ENCODE measurements at places on chromosomes 6 and 20.

DNA sequence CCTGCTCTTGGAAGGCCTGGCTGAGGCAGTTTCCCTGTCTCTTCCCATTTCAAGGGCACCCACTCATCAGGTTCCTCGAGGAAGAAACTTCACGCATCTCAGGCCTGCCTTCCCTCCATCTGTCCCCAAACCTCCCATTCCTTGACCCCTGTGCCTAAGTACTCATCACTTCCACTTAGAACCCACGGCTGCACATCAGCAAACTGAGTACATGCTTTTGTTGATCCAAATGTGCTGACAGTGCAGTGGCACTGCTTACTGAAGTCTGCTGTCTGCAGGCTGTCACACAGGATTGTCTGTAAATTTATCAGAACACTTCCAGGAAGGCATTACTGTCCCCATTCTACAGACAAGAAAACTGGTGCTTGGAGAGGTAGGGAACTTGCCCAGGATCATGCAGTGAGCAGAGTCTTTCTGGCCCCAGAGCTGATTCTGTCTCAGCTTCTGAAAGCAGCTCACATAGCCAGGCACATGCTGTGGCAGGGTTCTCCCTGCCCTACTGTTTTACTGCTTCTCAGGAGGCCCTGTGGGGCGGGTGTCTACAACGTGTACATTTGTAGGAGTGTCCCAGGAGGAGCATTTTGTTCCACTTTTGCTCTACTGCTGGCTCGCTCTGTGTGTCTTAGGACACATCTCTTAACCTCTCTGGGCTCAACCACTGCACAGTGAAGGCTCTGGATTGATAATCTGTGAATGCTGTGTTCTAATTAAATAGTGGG, 64.2 kb upstream of the XRN2 start:
- no peak for DNase-seq

DNA sequence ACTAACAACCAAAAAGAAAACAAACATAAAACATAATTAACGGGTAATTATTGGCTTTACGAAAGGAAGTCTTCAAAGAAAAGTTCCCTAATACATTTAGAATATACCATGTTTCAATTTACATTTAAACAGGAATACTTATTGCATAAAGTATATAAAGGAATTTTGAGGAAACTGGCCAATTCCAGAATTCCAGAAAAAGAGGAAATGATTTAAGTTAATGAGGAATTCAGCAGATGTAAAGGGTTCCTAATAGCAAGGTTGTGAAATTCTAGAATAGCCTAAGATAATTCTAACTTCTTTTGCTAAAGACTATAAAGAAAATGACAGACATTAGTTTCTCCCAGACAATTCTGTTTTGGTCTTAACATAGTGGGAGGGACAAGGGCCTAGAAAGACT, 35.0 kb downstream of the DTNBP1 start:
- no peak for DNase-seq

GRCh38 chr6:71621918-71622519, 264.3 kb upstream of the RIMS1 start:
- DNase-seq = no peak

- no peak for DNase-seq
Observed at GRCh38 chr20:44160133-44160532, 26.9 kb downstream of the JPH2 start.

GRCh38 chr6:13872681-13873080, 52.1 kb upstream of the RNF182 start:
- no peak for DNase-seq

DNA sequence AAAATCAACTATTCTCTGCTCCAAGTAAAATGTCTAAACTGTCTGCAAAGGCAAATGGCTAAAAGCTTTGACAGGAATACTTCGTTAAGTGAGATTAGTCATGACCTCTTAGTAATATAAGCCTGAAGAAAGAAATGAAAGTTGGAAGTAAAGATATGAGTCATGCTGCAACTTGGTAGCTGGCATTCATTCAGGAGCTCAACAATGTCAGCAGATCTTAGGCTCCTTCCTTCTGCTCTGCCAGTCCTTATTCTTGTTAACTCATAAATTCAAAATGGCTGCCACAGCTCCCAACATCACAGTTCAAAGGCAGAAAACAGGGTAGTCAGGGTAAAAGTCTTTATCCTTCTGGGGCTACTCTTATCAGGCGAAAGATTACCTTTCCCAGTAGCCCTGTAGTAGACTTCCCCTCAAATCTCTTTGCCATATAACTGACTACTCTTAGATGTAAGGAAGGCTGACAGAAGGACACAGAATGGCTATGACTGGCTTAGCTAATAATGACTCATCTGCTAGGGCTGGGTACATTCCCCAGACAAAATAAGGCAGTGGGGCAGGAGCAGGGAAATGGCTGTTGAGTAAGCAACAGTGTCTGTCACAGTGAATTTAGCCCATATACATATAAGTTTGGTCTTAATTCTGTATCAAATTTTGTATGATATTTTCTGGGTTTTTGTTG, 24.4 kb upstream of the C6orf62 start:
- no peak for DNase-seq

GRCh38 chr6:79518842-79519241, 18.4 kb downstream of the LCA5 start:
- DNase-seq = no peak

DNA sequence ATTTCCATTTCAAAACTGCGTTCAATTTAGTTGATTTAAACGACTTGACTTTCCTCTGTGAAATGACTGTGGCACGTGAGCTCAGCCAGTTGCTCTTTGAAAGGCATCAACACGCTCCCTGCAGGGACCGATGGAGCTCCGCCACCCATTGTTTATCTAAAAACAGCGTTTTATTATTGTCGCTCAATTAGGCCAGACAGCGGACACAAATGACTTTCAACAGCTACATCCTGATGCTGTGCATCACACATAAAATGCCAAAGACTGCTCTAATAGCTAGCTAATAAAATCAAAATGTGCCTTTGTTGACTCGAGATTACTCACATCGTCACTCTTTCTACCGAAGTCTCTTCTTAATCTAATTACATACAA, 332.5 kb downstream of the CD83 start:
- DNase-seq = no peak

GRCh38 chr20:20440886-20441658, 73.2 kb downstream of the INSM1 start:
- DNase-seq = no peak

DNA sequence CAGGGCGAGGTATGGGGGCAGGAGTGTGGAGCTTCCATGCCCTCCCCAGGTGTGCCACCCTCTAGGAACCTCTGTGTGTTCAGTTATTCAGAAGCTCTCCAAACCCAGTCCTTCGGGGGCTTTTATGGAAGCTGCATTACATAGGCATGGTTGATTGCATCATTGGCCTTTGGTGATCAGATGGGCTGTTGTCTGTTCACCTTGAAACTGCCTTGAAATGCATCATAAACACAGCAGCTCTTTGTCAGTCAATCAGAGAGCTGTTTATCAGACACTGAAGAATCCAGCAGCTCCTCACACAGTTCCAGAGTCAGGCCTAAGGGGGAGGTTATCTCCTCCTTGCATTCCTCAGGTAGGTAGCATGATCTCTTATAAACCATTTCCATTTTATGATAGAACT, 62.4 kb downstream of the E2F3 start:
- DNase-seq = no peak

DNA sequence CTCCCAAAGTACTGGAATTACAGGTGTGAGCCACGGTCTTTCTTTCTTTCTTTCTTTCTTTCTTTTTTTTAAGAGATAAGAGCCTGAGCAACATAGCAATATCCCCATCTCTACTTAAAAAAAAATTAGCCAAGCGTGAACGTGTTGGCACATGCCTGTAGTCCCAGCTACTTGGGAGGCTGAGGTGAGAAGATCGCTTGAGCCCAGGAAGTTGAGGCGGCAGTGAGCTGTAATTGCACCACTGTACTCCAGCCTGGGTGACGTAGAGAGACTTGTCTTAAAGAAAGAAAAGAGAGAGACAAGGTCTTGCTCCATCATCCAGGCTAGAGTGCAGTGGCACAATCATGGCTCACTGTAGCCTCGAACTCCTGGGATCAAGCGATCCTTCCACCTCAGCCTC, 162.0 kb upstream of the MLN start:
- no peak for DNase-seq

DNA sequence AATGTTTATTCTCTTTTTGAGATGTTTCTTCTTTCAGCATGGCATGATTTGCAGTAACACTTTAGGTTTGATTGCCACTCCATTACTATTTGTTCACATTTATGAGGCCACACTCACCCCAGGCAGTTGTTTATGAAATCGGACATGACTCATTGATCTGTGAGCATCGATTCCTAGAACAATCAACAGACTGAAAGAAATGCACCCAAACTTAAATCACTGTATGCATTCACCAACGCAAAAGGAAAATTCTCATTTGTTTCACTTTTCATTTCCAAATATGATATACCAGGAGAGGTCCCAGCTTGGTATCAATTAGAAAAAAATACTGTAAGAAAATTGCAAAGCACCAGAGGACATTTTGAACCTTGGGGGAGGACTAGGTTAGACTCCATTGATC, 5.4 kb upstream of the GJA10 start:
- no peak for DNase-seq
